Peyer's patch (tissue), 4 donors: ENCODE measurements at places on chromosomes 1 and 21. TPM values are rescaled to one million over a fixed set of nuclear protein-coding genes. Genes with fewer than 3 reads are reported as not detected.

The OR6K3 gene
- total RNA-seq = not detected

The RHD gene
- total RNA-seq = not detected

The MNDA gene
- total RNA-seq = not detected

The DMBX1 gene
- total RNA-seq = not detected

The EDARADD gene
- total RNA-seq = not detected

The LINGO4 gene
- 1.3 TPM for total RNA-seq

DNA sequence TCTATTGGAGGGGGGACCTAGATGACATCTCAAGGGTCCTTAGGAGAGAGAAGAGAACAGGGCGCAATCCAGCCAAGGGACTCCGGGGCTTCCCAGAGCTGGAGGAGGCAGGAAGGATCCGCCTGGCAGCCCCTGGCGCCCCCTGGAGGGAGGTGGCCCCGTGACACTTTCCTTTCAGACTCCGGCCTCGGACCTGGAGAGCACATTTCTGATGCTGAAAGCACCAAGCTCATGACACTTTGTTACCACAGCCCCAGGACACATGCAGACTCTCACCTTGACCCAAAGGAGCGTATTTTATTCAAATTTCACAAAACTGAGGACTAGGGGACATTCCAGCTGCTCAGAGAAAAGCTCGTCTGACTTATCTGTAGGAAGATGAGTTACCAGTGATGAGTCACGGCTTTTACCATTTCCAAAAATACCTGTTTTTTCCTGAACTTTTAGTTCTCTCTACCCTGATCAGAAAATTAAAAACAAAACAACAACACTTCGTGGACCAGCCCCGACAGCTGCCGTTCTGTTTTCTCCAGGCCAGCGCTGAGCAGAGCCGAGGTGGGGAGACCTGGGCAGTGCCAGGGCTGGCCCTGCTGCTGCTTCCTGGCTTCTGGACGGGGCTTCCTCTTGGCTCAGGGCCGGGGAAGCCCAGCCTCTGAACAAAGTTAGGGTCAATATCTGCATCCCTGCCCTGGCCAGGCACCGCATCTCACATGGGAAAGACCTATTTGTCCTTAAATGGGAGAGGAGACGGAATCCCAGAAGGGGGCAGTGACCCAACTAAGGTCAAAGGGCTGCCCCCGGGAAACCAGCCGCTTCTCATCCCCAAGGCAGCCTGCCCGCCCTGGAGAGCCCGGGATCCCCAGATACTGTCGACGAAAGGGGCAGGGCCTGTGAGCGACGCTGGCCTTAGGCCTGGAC, 21.6 kb upstream of the POFUT2 start:
- DNase-seq = peak; percentile 78

DNA sequence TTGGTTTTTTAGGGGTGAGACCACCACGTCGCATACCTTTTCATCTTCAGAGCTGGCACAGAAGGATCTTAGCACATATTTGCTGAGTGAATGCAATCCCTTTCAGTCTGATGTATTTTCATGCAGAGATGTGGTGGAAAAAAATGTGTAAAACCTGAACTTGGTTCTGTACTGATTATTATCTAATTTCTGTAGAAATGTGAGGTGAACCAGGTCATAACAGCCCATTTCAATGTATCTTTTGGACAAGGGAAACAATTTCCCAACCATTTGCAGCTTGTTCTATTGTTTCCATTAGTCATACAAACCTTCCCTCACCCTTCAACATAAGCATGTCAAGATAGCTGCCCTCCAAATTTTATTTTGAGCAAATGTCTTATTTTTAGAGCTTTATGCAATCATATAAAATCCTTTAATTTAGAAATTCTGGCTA, 46.8 kb upstream of the RUNX1 start:
- DNase-seq = no peak

- DNase-seq = no peak
These were observed 187.7 kb upstream of the C1orf174 start for GRCh38 chr1:4087530-4088420.
